ENCODE measurements at places on chromosomes 7 and 10.

DNA sequence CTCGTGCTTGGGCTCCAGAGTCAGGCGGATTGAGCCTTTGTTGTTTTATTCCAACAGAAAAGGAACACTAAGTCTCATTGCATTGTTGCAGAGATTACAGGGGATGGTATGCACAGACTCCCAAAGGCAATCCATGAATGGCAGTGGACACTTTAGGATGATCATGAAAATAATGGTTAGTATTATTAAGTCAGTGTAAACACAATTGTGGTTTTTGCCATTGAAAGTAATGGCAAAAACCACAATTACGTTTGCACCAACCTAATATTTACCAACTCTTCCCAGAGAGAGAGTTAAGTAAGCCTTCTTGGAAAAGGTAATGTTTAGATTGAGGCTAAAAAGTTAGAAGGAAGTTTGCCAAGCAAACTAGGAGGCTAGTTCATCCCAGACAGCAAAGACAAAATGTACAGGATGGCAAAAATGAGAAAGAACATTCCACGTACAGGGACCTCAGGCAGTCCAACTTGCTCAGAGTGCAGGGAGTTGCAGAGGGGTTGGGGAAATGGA lies 72.9 kb upstream of the AMPH start:
- no peak for DNase-seq

- peak; percentile 53 for DNase-seq
These were observed 96.3 kb downstream of the DNAJB6 start for GRCh38 chr7:157432957-157433576.

- DNase-seq: no peak
These were observed 8.6 kb downstream of the KNDC1 start for GRCh38 chr10:133168617-133169031.

DNA sequence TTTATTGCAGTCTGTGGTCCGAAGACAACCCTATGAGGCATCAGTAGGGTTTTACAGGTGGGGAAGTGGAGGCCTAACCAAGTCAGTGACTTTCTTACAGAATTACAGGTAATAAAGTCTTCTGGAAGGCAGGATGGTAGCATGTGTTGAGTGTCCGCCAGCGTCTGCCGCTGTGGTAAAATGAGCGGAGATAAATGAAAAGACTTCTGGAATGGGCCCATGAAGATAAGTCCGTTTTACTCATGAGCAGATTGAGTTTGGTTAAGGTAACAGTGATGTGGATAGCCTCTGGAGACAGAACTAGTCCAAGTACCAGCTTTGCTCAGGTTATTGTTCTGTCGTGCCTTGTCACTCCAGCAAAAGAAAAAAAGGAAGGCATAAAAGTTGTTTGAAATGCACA lies 966 bp downstream of the FBH1 start:
- no peak for DNase-seq

DNA sequence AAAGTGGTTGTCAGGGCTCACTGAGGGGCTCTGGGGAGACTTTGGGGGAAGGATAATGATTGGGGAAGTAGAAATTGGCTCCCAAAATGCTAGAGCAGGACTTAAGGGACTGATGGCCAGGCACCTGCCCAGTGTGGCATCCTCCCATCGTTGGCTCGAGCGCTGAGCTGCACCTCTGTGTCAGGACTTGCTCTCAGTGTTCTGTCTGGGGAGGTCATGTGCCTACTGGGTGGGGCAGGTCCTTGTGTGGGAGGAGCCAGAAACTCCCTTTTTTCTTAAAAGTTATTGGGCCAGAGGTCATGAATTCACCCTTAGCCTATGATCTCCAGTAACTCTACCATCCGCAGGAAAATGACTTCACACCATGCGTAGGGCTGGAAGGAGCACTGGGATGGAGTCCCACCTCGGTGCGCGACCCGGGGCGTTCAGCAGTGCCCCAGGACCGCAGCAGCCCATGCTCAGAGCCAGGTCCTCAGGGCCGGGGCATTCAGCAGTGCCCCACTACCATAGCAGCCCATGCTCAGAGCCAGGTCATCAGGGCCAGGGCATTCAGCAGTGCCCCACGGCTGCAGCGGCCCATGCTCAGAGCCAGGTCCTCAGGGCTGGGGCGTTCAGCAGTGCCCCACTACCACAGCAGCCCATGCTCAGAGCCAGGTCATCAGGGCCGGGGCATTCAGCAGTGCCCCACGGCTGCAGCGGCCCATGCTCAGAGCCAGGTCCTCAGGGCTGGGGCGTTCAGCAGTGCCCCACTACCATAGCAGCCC lies 221.9 kb downstream of the EBF3 start:
- no peak for DNase-seq

DNA sequence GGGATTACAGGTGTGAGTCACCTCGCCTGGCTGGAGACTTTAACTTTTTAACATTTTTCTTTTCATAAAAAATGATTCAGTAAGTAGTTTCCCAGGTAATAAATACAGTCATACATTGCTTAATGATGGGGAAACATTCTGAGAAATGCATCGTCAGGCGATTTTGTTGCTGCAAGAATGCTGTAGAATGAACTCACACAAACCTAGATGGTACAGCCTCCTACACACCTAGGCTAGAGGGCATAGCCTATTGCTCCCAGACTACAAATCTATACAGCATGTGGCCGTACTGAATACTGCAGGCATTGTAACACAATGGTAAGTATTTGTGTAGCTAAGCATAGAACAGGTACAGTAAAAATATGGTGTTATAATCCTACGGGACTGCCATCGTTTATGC lies 108.5 kb upstream of the SFMBT2 start:
- DNase-seq: no peak

DNA sequence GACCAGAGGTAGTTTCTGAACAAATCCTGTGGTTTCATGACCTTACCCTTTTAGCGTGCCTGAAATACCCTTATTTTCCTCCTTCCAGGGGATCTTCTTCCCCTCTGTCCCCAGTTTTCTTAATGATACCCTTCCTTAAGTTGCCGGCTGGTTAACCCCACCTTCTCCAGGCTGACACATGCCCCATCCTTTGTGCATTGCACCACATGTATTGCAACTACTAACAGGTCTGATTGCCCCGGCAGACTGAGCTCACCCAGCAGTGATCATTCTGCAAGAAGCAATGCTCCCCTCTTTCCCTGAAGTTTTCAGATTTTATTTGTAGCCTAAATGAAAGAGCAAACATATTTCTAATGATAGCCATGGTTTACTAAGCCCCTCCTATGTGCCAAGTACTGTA lies 108.2 kb downstream of the HIP1 start:
- DNase-seq: no peak

- no peak for DNase-seq
These were observed 130.9 kb downstream of the SLC16A9 start for GRCh38 chr10:59578741-59579140.

DNA sequence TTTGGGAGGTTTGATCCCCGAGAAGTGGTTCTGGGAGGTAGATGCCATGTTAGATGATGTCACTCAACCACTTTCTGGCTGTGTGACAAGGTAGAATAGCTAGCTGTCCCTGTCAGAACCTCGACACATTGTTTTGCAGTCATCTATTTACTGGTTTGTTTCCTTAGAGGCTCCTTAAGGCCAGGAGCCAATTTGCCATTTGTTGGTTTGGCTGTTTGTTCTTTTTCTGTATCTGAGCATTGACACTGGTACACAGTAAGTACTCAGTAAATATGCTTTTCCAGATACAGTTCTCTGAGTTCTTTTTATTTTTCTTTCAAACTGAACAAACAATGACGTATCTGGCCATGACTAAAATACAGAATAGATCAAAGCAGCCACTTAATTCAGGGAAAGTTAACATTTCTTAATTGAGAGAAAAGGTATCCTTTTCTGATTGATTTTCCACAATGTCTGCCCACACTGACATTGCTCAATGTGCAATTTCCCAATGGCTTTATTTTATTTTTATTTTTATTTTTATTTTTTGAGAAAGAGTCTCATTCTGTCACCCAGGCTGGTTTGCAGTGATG lies 121.6 kb downstream of the SPAG6 start:
- DNase-seq: no peak

GRCh38 chr7:69204943-69205342 lies 393.3 kb upstream of the AUTS2 start:
- DNase-seq: no peak

- no peak for DNase-seq
These were observed 128.4 kb upstream of the STARD3NL start for GRCh38 chr7:38049679-38050078.

- DNase-seq: no peak
These were observed 751.0 kb downstream of the GRID1 start for GRCh38 chr10:85615556-85615955.

DNA sequence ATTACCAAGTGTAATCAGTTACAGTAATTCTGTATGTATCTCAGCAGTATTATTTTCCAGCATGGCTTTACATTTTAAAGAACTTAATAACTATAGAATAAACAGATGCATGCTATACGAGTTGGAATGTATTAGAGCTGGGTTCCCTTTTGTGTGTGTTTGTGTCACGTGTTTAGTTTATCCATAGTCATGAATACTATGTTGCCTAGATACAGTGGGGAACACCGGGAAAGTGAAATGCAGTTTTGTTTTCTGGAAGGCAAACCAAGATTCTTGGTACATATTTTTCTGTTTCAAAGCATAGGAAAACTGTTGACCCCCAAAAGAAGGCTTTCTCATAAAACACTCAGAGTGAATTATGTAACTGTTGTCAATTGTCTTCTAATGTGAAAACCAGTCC lies 119.0 kb downstream of the FANK1 start:
- DNase-seq: no peak

DNA sequence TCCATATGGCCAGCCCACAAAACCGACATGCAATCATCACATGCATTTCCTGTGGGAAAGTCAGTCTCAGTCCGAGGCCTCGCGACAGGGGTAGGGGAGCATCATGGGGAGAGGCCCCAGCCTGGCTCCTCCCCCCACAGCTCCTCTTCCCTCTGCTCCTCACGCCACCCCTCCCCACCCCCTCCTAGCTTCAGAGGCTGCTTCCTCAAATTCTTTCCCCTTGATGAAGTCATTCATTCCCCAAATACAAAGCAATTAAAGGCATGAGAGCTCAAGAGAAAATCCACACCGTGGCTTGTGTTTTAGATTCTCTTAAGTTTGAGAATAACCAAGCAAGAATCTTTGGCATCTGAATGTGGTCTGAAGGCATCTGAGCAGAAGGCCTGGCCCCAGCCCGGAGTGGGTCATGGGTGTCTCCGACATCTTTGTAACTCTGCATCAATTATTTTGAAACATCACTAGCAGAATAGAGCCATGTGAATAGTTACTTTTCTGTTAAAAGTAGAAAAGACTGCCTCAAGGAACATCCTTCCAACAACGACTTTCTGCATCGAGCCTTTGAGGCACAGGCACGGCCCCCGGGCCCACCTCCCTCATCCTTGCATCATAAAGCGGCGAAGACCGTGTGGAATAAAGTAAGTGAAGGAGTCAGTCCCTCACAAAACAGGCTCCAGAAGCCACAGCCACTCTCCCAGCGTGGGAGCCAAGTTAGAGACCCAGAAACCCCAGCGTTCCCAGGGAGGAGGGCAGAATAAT lies 90.9 kb downstream of the DIP2C start:
- no peak for DNase-seq

- DNase-seq: no peak
These were observed 68.0 kb downstream of the CXCL12 start for GRCh38 chr10:44316922-44317215.

DNA sequence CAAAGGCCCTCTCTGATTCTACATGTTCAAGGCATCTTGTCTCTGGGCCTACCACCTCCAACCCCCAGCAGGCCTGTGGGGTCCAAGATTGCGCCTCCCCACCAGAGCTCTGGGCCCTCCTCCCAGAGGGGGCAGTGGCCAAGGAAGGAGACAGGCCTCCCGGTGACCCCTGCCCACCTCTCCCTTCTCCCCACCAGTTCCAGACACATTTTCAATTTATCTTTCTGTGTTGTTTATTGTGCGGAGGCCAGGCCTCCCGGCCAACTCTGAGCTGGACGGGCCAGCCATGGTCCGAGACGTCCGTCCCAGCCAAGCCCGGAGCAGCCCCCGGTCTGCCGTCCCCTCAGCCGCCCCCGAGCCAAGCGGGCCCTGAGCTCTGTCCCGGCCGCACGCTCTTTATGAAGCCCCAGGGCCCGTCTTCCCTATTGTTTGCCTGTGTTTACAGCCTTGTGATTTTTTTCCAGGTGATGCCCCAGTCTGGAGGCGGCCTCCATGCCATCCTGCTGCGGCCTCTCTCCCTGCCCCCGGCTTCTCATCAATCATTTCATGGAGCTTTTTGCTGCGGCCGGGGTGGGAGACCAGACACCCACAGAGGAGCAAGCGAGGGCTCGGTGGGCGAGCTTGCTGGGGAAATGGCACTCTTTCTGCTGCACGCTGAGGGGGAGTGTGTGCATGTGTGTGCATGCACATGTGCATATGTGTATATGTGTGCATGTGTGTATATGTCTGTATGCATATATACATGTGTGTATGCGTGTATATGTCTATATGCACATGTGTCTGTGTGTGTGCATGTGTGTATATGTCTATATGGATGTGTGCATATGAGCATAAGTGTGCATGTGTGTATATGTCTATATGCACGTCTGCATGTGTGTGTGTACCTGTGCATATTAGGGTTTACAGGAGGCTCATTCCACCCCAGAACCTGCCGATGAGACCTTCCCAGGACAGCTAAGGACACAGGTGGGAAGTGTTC lies 52.7 kb upstream of the ELN start:
- no peak for DNase-seq

DNA sequence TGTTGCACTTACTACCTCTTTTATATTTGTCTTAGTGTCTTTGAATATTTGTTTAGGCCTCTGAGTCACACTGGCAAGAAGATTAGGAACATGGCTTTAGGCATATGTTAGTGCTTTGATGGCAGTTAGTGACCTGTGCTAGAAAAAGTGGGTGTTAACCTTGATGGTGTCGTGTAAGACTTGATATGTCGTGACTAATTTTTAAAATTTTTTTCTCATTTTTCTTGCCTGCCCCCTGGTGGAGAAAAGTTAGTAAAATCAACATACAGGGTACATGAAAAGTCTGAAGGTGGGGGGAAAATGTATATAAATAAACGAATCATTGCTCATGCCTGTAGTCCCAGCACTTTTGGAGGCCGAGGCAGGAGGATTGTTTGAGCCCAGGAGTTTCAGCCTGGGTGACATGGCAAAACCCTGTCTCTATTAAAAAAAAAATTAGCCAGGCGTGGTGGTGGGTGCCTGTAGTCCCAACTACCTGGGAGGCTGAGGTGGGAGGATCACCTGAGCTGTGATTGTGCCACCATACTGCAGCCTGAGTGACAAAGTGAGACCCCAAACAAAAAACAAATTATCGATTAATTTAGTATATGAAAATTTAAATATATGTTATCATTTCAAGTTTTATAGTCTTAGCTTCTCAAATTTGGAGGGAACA lies 44.6 kb downstream of the TAX1BP1 start:
- DNase-seq: no peak

DNA sequence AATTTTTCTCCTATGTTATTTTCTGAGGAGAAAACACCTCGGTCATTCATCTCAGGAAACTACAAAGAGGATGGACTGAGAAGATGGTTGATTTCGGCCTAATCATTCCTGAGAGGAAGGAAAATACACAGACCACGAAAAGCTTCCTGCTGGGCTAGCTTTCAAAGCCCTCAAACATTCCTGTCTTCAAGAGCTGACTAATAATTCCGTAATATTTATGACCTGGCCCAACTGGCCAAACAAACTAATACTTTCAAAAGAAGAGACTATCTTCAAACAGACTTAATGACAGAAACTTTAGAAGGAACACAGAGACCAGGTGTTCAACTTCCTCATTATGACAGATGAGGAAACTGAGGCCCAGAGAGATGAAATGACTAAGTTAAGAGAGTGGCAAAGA lies 215.1 kb upstream of the FRMD4A start:
- no peak for DNase-seq

Measured in CD8-positive, alpha-beta T cell (primary cell).